Spinal cord (tissue), 10 donors: ENCODE measurements at places on chromosomes 5 and 9.
A peak's percentile ranks its signal among the peaks of the same experiment; 100 is the strongest.

DNA sequence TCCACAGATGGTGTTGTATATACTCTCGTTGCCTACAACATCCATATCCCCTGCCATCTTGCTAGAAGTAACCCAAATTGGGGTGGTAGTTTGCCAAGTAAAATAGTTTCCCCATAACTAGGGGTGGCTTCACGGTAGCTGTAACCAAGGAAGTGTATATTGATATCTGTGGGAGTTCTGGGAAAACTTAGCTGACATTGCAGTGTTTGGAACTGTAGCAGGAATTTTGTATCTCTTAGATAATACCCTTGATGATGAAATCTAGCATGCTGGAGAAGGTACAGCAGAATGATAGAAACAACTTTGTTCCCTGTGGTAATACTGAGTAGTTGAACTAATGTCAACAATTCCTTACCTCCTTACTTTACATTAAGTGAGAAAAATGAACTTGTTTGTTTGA is 29.8 kb downstream of the FBXL7 start:
- no peak for DNase-seq

DNA sequence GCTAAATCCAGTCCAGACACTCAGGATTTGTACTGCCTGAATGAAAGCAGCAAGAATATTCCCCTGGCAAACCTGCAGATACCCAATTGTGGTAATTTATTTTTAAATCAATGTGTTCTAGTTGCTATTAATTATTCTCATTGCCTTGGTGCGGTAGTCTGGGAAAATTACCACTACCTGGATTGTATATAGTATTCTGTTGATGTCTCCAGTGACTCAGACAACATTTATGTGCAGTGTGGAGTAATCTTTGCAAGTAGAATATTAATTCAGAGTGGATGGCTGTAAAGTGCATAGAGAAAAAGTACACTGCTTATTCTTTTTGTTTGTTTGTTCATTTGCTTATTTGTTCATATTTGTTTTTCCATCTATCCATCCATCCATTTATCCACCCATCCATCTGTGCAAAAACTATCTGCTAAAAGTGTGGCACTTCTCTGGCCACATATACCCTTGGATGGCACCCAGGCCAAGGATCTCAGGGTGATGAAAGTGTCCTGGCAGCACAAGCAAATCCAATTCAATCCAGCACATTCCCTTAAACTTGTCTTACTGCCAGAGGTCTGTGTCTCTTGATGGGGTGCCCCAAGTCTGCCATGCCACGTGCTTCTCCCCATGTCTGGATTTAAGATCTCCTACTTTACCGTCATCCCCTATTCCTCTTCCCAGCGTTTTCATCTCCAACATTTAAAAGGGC is 41.3 kb downstream of the NTRK2 start:
- no peak for DNase-seq

GRCh38 chr9:98867103-98867428 is 59.6 kb downstream of the GALNT12 start:
- DNase-seq, result no peak

GRCh38 chr9:96619124-96619465 is 548 bp downstream of the CDC14B start:
- DNase-seq, result no peak

GRCh38 chr9:105401651-105402050 is 46.2 kb upstream of the FSD1L start:
- DNase-seq, result peak; percentile 44

GRCh38 chr5:58318468-58318867 is 141.4 kb downstream of the PLK2 start:
- DNase-seq, result no peak

DNA sequence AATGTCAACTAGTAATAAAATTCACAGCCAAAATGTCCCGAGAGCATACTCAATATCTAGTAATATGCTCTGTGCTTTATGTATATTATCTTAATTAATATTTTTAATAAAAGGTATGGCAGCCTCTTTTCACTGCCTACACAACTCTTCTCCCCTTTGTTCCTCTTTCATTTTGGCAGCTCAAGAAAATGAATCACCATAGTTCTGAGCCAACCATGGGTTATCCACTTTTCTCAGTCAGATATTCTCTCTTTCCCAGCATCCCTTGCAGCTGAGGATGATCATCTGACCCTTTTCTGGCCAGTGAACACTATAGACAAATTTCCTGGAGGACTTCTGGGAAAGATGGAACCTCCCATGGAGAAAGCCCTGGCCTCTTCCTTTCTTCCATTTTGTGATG is 8.2 kb upstream of the DOCK8 start:
- DNase-seq, result no peak

- peak; percentile 11 for DNase-seq
Measured at GRCh38 chr5:107806271-107806670, 135.5 kb upstream of the EFNA5 start.

DNA sequence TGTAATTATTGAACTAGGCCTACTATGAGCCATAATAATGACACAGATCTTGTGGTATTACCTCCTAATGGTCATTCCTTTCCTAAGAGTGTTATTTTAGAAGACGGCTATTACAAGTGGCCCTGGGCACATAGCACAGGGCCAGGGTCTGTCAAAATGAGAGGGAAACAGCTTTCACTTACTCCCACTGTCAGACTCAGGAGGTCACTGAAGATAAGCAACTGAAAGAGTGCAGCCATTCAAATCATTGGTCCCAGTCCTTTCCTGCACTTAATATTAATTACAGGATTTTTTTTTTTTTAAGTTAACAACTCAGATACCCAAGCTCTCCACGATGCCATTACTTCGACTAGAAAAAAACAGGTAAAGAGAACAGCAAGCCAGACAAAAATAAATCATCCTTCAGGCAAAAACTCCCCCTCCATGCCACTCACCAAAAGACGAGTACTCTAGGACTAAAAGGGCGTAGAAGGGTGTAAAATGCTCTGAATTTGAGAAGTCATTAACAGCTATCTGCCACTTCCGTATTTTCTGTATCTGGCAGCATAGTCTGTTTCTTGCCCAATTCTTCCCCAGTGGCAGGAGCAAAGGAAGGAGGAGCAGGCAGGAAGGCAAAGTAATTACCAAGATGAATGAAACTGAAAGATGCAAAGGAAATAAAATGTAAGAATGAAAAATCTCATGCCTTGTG is 87.4 kb downstream of the ZNF608 start:
- DNase-seq, result no peak

- no peak for DNase-seq
Measured at GRCh38 chr9:34518896-34519295, 3.9 kb downstream of the ENHO start.

- DNase-seq, result no peak
Measured at GRCh38 chr9:75105841-75106240, 17.5 kb downstream of the OSTF1 start.

GRCh38 chr9:26058111-26058895 is 380.1 kb upstream of the TUSC1 start:
- DNase-seq, result no peak

- DNase-seq, result no peak
Measured at GRCh38 chr9:36835271-36835996, 198.6 kb downstream of the PAX5 start.

GRCh38 chr5:55533521-55534435 is 986 bp downstream of the PLPP1 start:
- peak; percentile 47 for DNase-seq

GRCh38 chr9:92463984-92464383 is 18.3 kb downstream of the ASPN start:
- DNase-seq, result no peak

DNA sequence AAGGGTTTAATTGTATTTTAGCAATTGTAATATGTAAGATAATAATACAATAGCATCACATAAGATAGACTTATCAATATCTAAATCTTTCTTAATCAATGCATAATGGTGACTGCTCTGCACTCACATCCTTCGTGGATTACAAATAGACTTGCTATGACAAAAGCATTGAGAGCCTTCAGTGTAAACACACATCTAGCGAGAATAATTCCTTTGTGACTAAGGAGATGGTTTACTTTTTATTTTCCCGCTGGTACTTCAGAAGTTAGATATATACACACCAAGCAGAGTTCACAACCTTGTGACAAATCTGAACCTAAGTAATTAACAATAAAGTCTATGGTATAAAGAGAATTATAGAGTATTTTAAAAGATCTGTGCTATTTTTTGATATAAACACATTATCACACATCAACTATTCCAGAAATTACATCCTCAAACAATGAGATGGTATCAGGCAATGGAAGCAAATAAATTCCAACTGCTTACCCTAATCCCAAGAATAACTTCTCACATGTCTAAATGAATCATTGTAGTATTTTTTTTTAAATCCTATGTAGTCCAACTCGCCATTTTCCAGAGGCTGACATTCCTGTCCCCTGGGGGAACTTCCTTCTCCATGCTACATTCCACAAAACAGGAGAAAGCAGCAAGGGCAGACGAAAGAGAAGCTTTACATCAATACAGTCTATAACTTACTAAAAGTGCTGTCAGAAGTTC is 51.2 kb downstream of the MAPKAP1 start:
- no peak for DNase-seq

DNA sequence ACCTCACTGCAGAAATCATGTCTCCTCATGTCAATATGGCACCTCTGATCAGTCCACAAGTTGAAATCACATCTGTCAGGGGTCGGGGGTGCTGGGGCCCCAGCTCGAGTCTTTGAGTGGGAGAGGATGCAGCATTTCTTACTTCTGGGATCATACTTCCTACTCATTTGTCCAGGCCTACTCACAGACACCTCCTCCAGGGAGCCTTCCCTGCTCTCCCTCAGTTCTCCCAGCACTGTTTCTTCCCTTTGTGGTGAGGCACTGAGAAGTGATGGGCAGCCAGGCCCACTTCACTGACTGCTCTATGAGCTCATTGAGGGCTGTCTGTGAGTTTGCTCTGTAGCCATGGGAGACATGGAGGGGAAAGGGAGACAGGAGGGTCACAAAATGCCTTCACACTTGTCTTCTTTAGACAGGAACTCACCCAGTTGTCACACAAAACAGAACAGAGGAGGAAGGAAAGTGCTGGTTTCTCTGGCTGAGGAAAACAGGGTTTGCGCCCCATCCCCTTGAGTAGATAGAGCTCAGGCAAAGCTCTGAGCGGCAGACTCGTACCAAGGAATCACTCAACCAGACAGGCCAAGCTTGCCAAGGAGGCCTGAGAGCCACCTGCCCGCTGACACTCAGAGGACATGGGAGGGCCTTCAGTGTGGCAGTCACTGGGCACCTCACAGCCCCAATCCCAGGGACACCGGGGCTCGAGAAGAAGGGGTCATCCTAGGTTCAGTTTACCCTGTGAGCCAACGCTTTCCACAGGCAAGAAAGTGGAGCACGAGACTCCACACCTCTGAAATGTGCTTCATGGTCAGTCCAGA is 152.9 kb downstream of the GABBR2 start:
- no peak for DNase-seq

- no peak for DNase-seq
Measured at GRCh38 chr9:126836216-126836615, 24.2 kb upstream of the ZBTB34 start.

- DNase-seq, result no peak
Measured at GRCh38 chr5:168195110-168195509, 96.3 kb upstream of the WWC1 start.

- DNase-seq, result no peak
Measured at GRCh38 chr9:1208157-1208556, 158.0 kb downstream of the DMRT2 start.

DNA sequence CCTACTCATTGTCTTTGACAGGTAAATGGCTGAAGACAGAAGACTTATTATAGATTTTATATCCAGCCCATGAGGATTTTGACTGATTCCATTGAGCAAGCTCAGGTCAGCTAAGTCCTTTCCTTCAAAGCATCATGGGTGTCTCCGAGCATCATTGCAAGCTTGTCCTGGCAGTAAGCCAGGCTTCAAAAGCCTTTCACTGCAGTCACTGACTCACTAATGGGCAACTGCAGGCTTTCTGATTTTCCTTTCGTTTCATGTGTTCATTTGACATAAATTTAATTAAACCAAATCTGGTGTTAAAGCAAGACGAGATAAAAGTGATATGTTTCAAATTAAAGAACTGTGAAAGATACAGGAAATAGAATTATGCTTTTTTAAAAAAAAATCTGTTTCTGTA is 426.2 kb downstream of the ANXA1 start:
- DNase-seq, result peak; percentile 88

DNA sequence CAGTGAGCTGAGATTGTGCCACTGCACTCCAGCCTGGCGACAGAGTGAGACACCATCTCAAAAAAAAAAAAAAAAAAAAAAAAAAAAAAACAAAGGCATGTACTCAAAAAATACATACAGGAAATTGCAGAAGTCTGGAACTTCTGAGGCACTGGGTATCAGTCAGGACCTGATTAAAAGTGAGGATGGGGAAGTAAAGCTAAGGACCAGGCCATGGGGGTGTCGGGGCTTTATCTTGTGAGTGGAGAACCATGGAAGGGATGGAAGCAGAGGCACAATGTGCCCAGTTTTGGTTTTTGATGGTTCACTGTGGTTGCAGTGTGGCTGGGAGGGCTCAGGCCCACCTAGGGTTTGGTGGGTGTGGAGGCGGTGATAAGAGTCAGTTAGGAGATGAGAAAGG is 212.7 kb upstream of the PIK3R1 start:
- no peak for DNase-seq
